Endothelial cell of umbilical vein (primary cell): ENCODE measurements at places on chromosomes 7 and 10.

- no peak for DNase-seq
These were observed 208.8 kb upstream of the IGFBP3 start for GRCh38 chr7:46129831-46130230.

DNA sequence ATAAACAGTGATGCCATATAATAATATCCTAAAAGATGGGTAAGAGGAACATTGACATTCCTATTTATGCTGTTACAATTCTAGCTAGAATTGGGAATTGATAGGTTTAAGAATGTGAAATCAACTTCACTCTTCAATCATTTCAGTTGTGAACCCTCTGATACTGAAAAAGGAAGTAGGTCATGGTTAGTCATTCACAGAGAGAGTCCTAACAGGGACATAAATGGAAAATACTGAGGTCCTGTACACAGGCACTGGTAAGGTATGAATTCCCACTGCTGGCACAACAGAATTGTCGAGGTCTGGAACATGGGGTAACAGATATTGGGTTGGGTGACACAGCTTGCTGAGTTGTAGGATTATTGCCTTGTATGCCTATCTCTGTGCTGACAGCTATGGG lies 289.4 kb upstream of the LRRN3 start:
- DNase-seq, result no peak

- no peak for DNase-seq
These were observed 18.5 kb upstream of the NPFFR1 start for GRCh38 chr10:70302292-70302691.

- no peak for DNase-seq
These were observed 52.9 kb downstream of the C10orf67 start for GRCh38 chr10:23291551-23292334.

DNA sequence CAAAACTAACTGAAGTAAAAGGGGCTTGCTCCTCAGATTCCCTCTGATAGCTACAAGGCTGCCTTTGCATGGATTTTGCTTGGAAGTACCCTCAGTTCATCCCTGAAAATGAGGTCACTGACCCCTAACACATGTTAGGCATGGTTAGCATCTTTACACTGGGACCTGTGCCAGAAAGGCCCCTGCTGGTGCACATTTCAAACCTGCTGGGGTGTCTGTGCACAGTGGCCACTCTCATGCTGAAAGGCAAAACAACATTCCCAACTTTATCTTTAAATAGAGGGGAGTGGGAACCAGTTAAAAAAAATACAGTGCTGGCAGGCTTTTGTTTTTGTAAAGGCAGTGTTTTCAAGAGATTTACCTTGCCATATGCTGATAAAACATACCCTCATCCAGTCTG lies 99.1 kb downstream of the ANK3 start:
- no peak for DNase-seq

GRCh38 chr7:143929224-143929920 lies 5.7 kb upstream of the OR2F2 start:
- no peak for DNase-seq

DNA sequence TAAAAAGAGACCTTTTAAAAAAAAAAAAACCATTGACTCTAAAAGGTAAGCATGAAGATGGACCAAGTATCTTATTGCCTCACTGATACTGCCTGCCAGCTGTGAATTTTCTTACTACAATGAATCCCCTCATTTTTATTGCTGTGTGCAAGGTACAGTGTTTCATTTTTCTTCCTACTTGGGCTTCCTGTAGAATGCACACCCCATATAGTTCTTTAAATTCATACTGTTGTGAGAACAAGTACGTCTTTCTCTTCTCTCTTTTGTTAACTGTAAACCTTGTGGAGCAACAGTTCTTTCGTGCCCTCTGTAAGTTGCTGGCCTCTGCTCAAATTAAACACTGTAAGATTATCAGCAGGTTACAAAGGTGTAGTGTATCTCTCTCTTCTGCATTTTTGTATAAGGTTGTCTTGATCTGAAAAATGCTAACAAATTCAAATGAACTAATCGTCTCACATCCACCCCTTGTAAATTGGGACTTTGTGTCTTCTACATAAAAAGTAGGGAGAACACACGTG lies 105.6 kb downstream of the VTI1A start:
- DNase-seq, result no peak

GRCh38 chr7:89757910-89758309 lies 396.4 kb upstream of the STEAP1 start:
- no peak for DNase-seq

GRCh38 chr7:32154797-32155196 lies 84.6 kb upstream of the PDE1C start:
- peak; percentile 62 for DNase-seq

GRCh38 chr7:127391591-127392181 lies 822 bp downstream of the ZNF800 start:
- DNase-seq, result peak; percentile 35

GRCh38 chr10:132611026-132611910 lies 73.7 kb downstream of the INPP5A start:
- no peak for DNase-seq

DNA sequence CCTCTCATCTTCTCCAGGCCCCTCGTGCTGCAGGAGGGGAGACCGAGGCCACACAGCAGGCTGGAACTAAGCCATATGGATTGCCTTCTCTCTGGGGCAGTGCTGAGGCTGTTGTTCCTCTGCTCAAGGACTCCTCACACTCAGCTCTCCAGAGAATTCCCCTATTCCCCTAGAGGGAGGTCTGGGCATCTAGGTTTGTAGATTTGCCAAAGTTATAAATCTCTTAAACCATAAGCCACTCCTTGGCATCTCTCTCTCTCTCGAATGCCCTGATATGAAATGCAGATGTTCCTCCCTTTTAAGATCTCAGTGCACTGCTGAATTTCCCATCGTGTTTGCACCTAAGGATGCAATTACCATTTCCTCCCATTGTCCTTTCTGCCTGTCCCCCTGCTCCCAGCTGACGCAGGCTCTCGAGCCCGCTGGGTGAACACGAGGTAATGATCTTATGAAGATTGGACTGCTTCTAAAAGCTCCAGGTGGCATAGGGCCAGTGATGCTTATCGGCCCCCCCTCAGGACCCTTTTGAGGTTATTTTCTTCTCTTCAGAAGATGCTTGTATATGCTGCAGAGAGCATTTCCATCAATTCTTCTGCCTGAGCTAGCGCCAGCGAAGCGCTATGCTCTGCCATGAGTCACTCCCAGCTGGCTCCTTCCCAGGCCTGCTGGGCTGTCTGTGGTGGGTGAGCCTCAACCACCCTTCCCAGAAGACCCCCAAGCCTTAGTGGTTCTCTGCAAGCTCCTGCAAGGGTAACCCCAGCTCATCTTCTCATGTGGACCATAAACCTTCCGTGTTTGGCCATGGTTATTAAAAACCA lies 41.6 kb upstream of the AQP1 start:
- DNase-seq, result peak; percentile 93
